ENCODE measurements at places on chromosomes 6 and 20.

DNA sequence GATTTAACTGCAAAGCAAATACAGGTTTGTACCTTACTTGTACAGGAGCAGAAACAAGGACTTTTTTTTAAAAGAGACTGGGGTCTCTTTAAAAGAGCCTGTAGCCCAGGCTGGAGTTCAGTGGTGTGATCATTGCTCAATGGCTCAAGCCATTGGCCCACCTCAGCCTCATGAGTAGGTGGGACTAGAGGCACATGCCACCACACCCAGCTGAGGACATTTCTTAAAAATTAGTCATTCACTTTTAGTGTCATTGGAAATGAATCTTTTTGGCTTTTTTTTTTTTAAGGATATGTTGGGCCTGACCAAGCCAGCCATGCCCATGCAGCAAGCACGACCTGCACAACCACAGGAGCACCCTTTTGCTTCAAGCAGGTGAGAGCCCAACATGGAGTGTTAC, 16.9 kb downstream of the SEC23B start:
- DNase-seq: peak; percentile 93

DNA sequence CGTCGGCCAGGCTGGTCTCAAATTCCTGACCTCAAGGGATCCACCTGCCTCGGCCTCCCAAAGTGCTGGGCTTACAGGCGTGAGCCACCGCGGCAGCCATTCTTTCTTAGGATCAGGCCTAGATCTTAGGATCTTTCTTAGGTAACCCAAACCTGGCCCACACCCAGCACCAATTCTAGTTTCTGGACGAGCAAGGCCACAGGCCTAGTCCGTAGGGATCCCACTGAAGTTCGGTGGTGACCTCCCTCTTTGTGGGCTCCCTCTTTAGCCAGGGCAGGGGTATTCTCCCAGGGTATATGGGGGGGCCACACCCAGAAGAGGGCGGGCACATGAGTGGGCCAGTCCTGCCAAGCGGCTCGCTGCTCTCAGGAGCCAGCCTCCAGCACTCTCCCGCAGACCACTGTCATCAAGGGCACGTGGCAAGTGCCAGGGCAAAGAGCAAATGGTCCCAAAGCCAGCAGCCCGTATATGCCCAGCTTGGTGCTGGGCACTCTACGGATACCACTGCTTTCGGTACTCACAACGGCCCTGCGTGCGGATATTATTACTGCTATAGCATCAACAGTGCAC, 6.5 kb downstream of the PXDC1 start:
- no peak for DNase-seq

- no peak for DNase-seq
Measured at GRCh38 chr6:209432-210103, 82.7 kb upstream of the DUSP22 start.

- no peak for DNase-seq
Measured at GRCh38 chr6:138255443-138255842, 37.2 kb upstream of the PBOV1 start.

DNA sequence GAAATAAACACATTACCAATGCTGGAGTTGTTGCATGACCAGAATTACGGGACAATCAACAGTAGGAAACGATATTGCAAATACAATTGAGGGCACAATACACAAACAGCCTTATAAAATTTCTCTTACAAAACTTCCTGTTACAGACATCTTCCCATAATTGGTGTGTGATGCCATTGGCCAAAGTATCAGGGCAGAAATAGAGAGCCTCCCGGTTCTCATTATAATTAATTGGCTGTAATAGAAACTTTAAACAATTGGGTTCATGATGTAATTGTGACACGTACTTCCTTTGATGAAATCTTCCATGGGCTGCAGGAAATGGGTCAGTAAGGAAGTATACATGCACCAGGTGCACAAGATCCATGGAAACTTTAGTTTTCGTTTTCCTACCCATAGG, 40.3 kb upstream of the RALGAPA2 start:
- no peak for DNase-seq

DNA sequence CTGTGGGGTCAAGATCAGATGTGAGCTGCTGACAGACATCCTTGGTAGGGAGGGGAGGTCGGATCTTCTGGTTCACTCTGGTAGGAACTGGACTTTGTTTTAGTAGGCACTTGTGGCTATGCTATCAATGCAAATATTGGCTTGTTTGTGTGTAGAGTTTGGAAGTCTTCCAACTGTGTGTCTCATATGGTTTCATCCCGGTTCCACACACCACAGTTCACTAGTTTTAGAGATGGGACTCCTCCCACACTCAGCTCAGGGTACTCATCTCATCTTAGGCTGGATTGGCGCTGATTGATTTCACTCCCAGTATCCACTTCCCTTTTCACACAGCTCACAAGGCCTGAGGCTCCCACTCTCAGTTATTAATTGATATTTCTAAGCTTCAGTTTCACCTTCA, 161.3 kb downstream of the THBS2 start:
- DNase-seq: no peak

- DNase-seq: no peak
Measured at GRCh38 chr6:138275976-138276375, 57.7 kb upstream of the PBOV1 start.

DNA sequence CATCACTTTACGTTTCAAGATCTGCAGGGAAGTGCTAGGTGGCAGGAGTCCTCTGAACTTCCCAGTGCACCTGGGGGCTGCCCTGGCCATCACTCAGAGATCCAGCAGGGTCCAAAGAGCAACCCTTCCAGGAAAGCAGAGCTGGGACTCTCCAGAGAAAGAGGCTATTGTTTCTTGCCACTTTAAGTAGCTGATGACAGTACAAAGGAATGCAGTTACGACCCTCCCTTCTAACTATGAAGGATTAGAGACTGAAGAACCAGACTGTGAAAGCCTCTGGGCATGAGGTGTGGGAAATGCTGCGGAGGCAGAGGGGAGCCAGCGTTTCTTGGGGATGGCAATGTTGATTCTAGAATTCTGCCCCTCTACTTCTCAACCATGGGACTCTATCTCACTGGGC, 189.1 kb upstream of the SUPT3H start:
- peak; percentile 68 for DNase-seq

- peak; percentile 67 for DNase-seq
Measured at GRCh38 chr6:97394160-97394748, 111.2 kb upstream of the MMS22L start.

- peak; percentile 34 for DNase-seq
Measured at GRCh38 chr6:56552187-56553130, 90.2 kb downstream of the DST start.

DNA sequence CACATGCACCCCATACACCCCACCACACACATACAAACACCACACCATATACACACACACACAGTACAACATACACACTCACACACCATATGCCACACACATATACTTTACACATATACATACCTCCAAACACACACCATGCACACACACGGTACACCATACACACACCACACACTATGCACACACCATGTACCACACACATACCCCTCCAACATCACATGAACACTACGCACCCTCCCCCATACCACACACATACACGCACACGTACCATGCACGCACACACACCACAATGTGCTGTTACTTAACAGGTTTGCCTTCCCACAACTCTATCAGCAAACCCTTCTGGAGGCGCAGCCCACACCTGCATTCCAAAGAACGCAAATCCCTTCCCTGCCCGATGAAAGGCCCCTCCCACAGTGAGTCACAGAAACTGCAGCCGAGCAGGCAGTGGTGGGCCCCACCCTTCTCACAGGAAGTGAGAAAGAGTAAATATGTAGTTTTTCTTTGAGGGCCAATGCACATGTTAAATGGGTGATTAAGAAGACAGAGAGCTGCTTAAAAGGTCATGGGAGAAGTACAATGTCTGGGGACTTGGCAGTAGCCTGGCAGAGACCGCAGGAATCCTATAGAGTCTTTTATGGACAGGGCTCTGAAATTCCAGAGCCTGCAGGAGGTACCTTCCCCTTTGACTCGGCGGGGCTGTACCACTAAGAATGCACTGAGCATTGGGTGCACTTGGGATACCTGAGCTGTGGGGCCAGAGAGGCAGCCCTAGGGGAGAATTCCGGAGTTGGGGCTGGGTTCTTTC, 34.1 kb upstream of the EZR start:
- DNase-seq: peak; percentile 98

- DNase-seq: no peak
Measured at GRCh38 chr6:84086545-84087429, 53.2 kb downstream of the MRAP2 start.
